Chondrocyte (in vitro differentiated cells): ENCODE measurements at places on chromosomes 5 and 9. TPM values are rescaled to one million over a fixed set of nuclear protein-coding genes. Genes with fewer than 3 reads are reported as not detected.

The CATSPER3 gene
- 0.17 to 0.64 TPM (median 0.39 TPM) in 3 replicates for total RNA-seq

- no peaks in the 10 kb centered on the region for H3K4me1 ChIP-seq
- no peak overlapping the region for H3K4me3 ChIP-seq
- no peak for DNase-seq
Measured at GRCh38 chr5:171797543-171797942, 11.9 kb downstream of the SMIM23 start.

The NAIF1 gene
- total RNA-seq, result 6.8 to 8.8 TPM (median 7.8 TPM) in 3 replicates

DNA sequence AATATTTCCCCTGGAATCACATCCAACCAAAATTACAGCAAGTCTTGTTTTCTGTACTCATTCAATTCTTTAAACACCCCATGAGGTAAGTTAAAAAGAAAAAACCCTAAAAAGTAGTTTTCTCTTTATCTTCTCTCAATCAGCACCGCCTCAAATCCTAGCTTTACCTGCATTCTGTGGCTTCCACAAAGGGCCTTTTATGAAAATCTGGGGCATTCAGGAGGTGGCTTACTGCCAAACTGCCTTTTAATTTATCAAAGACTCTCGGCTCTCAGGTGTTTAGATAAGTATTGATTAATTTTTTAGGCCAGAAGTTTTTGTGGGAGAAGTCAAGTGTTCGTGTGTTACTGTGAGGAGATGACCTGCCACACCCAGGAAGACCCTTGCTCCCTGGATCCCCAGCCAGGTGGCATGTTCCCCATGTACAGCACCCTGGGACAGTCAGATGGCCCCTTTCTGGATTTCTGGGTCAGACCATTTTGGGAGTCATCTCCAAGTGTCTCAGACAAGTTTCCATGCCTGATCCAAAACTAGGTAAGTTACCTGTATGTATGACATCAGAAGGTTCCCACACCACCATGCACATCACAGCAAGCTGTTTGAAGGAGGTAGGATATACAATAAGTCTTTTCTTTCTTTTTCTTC, 6.2 kb upstream of the TMEM171 start:
- H3K27ac ChIP-seq, result no peak overlapping the region
- peaks cover 8% of the 10 kb centered on the region for H3K36me3 ChIP-seq
- no peak overlapping the region for H3K4me3 ChIP-seq
- no peak for DNase-seq
- peaks cover 23% of the 10 kb centered on the region for H3K4me1 ChIP-seq

DNA sequence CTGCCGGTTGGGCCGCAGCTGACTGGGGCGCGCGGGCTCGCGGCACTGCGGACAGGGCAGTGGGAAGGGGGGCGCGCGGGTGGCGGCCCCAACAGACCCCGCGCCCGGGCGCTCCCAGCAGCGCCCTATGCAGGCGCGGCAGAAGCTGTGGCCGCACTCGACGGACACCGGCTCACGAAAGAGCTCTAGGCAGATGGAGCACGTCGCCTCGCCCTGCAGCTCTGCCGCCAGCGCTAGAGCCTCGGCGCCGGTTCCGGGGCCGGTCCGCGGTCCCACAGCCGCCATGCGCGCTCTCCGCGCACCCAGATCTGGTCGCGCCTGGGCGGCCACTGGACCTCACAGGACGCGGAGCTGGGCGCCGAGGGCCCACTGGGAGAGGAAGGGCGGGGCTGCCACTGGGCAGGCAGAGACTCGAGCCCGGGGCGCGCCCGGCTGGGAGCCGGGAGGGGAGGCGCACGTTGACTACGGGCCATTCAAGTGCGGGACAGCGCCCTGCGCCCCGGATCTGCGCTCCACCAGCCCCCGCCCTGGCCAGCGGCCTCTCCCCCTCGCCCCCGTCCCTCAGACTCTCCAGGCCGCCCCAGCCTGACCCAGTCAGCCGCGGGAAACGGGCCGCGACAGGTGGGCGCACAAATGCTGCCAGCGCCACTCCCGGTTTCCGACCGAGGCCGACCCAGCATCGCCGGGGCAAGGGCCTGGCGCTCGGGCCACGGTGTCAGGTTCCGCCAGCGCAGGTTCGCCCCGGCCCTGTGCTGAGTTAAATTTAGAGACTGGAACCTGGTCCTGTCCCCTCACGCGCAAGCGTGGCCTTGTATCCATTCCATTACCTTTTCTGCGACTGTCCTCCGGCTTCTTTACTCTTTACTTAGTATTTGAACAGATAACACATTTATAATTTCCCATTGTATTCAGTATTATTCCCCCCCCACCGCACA, at the start of gene TRIM7:
TSS of gene TRIM7 (minus strand) at position 371 of the 935 bp plus-strand sequence. CDS start at position 285, 86 bp downstream.
- DNase-seq, result no peak
- H3K36me3 ChIP-seq, result no peaks in the 10 kb centered on the region
- H3K27ac ChIP-seq, result peak within 1 kb of the TSS; percentile 94
- peak within 1 kb of the TSS; percentile 85 for H3K4me3 ChIP-seq
- H3K27me3 ChIP-seq, result no peaks in the 10 kb centered on the region
- H3K4me1 ChIP-seq, result peaks cover 26% of the 10 kb centered on the region

The IL7R gene
- total RNA-seq, result 0.36 to 0.56 TPM (median 0.50 TPM) in 3 replicates

DNA sequence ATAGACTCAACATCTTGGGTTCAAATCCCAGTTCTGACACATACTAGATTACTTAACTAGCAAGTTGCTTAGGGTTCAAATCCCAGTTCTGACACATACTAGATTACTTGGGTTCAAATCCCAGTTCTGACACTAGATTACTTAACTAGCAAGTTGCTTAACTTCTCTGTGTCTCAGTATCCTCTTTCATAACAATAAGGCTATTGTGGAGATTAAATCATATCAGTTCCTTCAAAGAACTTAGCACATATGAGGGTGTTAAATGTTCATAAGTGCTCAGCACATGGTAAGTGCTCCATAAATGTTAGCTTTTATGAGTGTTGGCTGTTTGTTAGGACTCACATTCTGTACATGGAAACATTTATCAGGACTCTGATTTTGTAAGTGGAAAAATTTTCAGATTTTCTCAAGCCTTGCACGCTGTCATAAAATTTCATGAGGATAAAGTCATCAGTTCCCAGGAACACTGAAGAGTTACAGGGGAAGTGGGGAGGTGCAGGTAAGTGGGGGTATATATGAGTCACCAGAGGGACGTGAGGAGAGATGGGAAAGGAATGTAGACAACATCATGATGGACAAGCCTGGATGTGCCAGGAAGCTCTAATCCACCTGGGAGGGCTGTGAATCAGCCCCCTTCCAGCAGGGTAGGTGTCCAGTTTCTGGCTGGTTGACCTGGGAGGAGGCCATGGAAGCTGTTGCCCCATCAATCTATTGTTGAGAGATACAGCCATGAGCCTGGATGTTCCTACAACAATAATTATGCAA, 532.2 kb upstream of the WWC1 start:
- peaks cover 37% of the 10 kb centered on the region for H3K4me1 ChIP-seq
- H3K27ac ChIP-seq, result peak overlapping the region; percentile 46
- H3K4me3 ChIP-seq, result no peak overlapping the region
- H3K36me3 ChIP-seq, result no peaks in the 10 kb centered on the region

The SEMA6A gene
- total RNA-seq, result 3.5 to 4.9 TPM (median 3.9 TPM) in 3 replicates

DNA sequence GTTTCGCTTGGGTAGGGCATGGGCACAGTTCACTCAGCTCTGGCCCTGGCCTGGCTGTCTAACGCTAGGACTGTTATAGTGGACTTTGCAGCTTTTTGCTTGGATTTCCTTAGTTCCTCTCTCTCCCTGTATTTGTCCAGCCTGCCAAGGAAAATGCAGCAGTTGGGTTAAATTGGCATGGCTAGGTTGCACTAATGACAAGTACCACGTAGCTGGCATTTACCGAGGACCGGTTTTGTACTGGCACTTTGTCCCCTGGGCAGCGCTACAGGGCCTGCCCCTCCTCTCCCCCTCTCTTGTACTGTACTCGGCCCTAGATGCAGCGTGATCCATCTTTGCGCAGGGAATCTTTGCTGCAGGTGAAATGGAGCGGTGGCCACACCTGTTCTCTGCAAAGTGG, 2.4 kb downstream of the WDR5 start:
- no peak for DNase-seq
- peaks cover 13% of the 10 kb centered on the region for H3K36me3 ChIP-seq
- H3K4me3 ChIP-seq, result peak overlapping the region; percentile 46
- peak overlapping the region; percentile 18 for H3K27ac ChIP-seq
- no peaks in the 10 kb centered on the region for H3K27me3 ChIP-seq
- peaks cover 33% of the 10 kb centered on the region for H3K4me1 ChIP-seq

The REEP2 gene
- 30.2 to 35.1 TPM (median 34.6 TPM) in 3 replicates for total RNA-seq

DNA sequence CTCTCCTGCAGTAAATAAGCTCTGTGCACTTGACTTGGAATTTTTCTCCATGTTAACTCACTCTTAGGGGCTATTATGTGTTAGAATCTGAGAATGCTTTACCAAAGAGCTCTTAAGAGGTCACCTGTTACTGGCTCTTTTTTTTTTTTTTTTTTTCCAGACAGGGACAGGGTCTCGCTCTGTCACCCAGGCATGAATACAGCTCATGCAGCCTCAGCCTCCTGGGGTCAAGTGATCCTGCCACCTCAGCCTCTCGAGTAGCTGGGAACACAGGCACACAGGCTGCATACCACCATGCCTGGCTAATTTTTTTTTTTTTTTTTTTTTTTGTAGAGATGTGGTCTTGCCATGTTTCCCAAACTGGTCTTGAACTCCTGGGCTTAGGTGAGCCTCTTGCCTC, 22.1 kb downstream of the HMGXB3 start:
- H3K4me1 ChIP-seq, result peaks cover 42% of the 10 kb centered on the region
- H3K36me3 ChIP-seq, result peaks cover 36% of the 10 kb centered on the region
- H3K27me3 ChIP-seq, result no peaks in the 10 kb centered on the region
- H3K27ac ChIP-seq, result peak overlapping the region; percentile 53
- no peak for DNase-seq

GRCh38 chr5:14574096-14574495, 7.5 kb upstream of the OTULINL start:
- no peaks in the 10 kb centered on the region for H3K4me1 ChIP-seq
- H3K4me3 ChIP-seq, result no peak overlapping the region
- no peaks in the 10 kb centered on the region for H3K36me3 ChIP-seq
- peaks cover 13% of the 10 kb centered on the region for H3K27me3 ChIP-seq
- H3K27ac ChIP-seq, result no peak overlapping the region

The MEIKIN gene
- not detected in 3 replicates for total RNA-seq

The HRH2 gene
- 0.27 to 0.38 TPM (median 0.30 TPM) in 3 replicates for total RNA-seq

The SPINK1 gene
- not detected in 3 replicates for total RNA-seq

The CYSTM1 gene
- 11.4 to 24.9 TPM (median 23.3 TPM) in 3 replicates for total RNA-seq

The AGXT2 gene
- total RNA-seq, result not detected in 3 replicates

- peaks cover 16% of the 10 kb centered on the region for H3K4me1 ChIP-seq
- DNase-seq, result no peak
- H3K27me3 ChIP-seq, result peaks cover 20% of the 10 kb centered on the region
- no peak overlapping the region for H3K27ac ChIP-seq
- no peaks in the 10 kb centered on the region for H3K36me3 ChIP-seq
- H3K4me3 ChIP-seq, result no peak overlapping the region
Measured at GRCh38 chr5:140148508-140148907, 22.8 kb downstream of the IGIP start.

The SLC25A2 gene
- 0.15 to 0.48 TPM (median 0.41 TPM) in 3 replicates for total RNA-seq
